ENCODE measurements at places on chromosomes 13 and 19.

DNA sequence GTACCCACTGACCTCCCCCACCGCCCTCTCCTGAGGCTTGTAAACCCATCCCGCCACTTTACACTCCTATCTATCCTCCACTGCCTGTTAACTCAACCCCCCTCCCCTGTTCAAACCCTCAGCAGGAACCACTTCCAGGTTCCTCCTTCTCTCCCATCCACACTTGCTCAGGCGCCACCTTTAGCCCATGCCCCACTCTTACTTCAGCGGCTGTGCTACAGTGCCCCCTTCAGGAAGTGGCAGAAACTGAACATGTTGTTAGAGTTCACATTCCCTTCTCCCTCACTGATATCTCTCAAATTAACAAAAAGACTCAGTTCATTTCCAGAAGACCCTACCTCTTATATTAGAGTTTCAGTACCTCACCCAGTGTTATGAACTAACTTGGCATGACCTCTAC lies 49.4 kb downstream of the ZNF91 start:
- no peak for DNase-seq

DNA sequence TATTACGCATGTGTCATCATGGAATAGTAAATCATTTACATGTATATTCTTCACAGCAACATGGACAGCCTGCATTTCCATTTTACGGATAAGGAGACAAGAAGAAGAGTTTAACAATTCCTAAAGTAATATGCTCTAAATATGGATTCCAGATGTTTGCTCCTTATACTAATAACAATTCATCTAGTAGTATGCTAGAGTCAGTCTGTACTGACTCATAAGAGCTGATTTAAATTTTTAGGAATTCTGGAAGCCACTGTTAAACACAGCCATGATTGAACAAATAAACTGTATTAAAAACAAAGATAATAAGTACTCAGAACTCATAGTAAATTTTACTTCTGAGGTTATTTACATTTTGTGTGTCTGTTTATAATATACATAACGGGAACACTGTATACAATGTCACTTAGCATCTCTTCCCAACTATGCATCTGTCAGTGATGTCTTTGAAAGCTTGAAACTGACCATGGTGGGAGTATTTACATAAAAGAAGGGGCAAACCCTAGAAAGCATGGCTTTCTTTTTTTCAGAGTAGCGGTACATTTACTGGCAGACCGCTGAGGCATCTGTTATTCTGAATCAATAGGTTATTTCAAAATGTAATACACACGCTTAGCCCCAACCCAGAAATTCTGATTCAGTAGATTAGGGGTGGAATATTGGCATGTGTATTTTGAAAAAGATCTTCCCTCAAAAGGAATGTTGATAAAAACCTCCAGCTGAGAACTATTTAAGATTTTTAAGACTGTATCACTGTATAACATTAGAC lies 12.9 kb downstream of the ZC3H13 start:
- DNase-seq: no peak

DNA sequence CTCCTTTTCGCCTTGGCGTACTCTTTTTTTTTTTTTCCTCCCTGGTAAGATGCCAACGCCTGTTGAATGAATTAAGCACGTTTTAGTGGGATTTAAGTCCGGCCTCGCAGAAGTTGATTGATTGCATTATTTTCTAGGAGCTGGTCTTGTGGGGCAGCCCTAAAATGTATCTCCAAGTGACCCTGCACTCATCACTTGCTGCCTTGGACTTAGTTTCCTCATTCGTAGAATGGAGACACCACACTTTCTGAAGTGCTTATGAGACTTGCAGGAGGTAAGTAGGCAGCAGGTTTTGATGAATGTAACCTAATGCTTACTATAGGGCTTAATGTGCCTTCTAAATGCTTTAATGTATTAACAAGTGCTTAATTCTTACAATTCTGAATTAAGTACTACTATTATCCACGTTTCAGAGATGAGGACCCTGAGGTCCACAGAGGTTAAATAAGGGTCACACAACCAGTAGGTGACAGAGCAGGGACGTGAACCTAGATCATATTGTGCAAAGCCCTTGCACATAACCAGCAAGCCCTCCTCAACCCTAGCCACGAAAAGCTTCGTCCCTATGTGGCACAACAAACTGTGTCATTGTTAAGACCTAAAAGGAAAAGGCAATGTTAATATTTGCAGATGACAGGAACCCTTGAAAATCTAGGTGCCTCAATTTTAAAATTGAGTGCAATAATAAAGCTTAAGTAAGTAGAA lies 514 bp upstream of the ARGLU1 start:
- no peak for DNase-seq

DNA sequence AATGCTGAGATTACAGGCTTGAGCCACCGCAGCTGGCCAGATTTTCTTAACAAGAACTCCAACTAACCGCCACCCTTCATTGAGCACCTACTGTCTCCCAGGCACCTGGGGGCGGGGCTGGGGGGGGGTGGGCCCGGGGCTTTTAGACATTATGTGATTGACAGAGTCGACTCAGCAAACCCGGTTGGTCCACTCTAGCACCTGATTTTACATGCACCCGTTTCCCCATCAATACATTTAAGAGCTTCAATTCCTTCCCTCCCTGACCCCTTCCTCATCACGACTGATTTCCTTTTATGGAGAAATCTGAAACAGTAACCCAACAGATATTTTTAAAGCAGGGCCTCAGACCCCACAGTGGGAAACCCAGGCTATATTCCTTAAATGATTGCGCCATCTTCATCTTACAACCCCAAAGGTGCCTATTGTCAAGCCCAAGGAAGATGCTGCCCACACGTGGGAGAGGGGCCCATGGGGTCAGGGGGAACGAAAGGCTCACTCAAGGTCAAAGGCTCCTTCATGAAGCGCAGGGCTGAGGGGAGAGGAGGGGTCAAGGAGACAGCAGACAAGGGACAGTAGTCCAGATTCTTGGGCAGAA lies 1.8 kb downstream of the INSR start:
- DNase-seq: no peak

DNA sequence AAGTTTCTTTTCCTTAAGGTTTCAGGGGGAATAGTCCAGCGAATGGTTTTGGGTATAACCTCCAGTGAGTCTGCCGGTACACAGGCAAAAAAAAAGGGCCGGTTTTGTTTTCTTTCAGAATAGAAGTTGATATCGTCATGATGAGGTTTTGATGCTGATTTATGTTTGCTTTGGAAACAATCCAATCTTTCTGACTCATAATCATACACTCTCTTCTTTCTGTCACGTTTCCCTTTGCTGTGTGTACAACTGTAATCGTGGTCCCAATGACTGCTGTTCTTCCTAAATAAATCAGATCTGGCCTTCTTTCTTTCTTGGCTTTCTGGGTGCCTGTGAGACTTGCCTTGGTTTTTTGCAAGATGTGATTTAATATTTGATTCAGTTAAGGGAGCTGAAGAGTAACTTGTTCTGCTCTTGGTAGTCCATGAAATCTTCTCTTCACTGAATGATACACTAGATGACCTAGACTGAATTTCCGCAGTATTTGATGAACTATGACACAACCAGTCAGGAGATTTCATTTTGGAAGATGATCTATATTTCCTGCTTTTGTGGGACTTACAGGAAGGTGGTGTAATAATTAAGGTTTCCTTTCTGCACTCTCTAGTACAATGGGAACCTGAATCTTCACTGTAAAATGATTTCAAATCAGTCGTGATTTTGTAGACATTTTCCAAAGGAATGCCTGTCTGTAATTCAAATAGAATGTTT lies 34.9 kb upstream of the METTL21C start:
- no peak for DNase-seq

GRCh38 chr19:34555447-34555846 lies 73.9 kb downstream of the WTIP start:
- DNase-seq: no peak

DNA sequence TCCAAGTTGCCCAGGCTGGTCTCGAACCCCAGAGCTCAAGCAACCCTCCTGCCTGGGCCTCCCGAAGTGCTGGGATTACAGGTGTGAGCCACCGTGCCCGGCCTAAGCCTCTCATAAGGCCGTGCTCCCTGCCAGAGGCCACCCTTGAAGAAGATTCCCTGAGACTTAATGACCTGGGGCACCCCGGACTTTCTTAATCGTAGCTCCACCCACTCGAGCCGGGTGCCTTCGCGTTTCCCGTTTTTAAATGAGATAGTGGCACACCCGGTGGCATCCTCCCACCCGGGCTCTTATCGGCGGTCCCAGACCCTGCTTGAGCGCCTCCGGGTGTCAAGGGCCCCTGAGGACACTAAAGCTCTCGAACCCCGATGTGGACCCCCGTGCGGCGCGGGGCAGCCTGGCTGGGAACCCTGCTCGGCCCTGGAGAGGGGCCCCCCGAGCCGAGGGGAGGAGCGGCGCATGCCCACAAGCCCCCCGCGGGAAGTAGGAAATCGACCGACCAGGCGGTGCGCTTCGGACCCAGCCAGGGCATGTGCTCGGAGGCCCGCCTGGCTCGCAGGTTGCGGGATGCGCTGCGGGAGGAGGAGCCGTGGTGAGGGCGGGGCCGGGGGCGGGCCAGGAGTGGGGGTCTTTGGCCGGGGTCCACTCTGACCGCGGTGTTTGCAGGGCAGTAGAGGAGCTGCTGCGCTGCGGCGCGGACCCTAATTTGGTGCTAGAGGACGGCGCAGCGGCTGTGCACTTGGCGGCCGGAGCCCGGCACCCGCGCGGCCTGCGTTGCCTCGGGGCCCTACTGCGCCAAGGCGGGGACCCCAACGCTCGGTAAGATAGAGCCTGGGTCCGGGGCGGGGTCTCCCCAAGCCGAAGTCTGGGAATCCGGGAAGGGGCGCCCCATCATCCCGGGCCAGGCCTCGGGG lies at the start of gene ANKLE1:
TSS of gene ANKLE1 (plus strand) at position 511 of the 914 bp plus-strand sequence. CDS start at position 531, 20 bp downstream.
- DNase-seq: no peak

GRCh38 chr13:59112221-59112718 lies 1051.5 kb downstream of the DIAPH3 start:
- no peak for DNase-seq

DNA sequence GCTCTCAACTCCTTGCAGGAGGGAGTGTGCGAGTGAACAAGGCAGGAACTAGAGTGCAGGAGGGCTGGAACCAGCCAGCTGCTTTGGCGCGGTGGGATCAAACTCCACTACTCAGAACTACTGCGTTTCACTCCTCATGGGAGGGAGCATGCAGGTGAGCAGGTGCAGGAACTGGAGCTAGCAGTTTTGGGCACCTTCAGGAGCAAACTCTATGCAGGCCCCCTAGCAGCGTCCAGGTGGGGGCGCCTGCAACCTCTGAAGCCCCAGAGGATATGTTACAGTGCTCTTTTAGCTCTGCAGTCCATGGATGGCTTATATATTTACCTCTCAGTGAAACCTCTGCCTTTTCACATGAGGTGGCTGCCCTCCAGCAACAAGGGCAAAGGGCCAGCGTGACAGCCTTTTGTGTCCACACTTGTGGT lies 1303.4 kb downstream of the PCDH9 start:
- DNase-seq: no peak

DNA sequence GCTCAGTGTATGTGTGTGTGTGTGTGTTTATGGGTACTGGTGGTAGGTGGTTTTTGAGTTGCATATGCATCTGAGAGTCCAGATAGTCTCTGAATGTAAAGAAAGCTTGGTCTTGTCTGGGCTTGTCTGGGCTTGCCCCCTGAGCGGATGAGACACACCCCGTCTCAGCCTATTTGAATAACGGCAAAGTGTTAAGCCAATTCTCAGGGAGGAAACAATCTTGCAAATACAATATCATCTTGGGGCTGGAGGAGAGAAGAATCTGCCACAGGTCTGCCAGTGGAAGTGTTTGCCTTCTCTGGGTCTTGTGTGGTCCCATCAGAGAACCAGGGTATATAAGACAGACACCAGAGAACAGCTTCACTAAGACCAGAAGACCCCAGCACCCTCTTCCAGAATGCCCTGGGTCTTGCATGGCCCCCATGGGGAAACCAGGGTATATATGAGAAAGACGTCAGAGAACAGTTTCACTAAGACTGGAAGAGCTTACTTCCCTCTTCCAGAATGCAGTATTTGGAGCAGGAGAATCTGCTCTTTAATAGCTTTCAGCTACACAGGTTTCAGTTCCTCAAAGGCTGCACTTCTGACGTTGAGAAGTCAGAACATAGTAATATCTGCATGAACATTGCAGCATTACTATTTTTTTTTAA lies 13.3 kb downstream of the CD70 start:
- no peak for DNase-seq

GRCh38 chr13:39329182-39329639 lies 273.8 kb downstream of the LHFPL6 start:
- no peak for DNase-seq

GRCh38 chr13:91241221-91241933 lies 106.1 kb upstream of the MIR17HG start:
- no peak for DNase-seq

DNA sequence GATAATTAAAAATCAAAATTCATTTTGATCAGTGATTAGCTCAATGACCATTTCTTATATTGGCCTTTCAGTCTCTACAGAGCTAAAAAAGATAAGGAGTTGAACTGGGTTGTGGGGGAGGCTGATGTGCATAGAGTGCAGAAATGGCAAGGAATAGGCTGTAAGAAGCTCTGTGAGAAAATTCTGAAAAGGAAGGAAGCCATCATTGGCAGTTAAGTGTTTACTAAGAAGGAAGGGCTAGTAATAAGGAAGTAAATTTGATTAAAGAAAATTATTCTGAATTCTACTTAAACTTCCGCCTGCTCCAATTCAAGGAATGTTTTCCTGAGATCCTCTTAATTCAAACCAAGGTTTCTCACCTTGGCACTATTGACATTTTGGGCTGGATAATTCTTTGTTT lies 187.5 kb downstream of the MZT1 start:
- no peak for DNase-seq

- no peak for DNase-seq
Observed at GRCh38 chr13:47628666-47629065, 372.4 kb downstream of the SUCLA2 start.

DNA sequence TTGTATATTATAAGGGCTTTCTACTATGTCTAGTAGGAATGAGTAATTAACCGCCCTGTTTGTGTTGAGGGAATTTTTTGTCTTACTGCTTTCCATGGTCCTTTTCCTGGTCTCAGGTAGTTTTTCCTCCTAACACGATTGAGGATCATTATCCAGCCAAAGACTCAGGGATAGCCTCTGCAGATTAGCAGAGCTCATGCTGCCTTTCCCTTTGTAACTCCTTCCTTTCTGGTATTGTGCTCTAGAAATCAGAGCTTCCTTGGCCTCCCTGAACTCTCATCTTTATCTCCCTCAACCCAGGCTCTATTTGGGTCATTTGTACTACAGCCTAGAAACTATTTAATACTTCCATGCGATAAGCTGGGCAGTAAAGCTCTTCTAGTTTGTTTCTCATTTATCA lies 142.1 kb downstream of the PDS5B start:
- no peak for DNase-seq
